Midbrain (tissue), 1 donor: ENCODE measurements at places on chromosomes 1 and 21.

DNA sequence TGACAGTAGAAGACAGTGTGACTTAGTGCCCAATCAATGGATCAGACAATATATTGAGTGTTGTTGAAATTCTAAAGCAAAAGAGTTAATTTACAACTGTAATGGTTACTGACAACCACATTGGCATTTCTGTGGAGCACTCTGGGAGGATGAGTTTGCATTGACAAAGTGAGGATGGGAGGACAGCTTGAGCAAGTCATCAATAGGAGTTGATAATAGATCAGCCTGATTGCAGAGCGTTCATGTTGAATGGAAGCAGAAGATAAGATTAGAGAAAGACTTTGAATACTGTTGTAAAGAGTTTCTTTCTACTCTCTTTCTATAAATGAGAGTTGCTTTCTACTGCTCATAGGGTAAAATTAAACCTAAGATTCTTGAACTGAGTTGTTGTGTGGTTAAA is 3.9 kb downstream of the EEIG2 start:
- DNase-seq, result no peak

DNA sequence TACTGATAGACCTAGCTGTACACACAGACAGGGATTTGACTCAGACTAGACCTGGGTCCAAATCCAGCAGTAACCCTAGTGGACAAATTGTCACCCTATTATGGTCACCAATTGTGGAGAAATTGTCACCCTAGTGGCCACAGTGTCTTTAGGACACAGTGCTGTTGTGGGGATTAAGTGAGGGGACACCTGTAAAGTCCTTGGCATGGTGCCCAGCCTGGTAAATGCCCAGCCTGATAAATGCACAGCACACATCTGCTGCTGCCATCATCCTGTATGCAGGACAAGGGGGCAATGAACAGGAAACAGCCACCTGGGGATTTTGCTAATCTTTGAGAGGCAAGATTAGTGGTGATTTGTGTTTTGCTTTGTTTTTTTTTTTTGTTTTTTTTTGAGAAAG is 2.3 kb downstream of the TMEM61 start:
- DNase-seq, result no peak

- DNase-seq, result no peak
These were observed 20.9 kb upstream of the NCMAP start for GRCh38 chr1:24535021-24535424.

- DNase-seq, result no peak
These were observed 19.2 kb upstream of the COL24A1 start for GRCh38 chr1:86175756-86176155.

DNA sequence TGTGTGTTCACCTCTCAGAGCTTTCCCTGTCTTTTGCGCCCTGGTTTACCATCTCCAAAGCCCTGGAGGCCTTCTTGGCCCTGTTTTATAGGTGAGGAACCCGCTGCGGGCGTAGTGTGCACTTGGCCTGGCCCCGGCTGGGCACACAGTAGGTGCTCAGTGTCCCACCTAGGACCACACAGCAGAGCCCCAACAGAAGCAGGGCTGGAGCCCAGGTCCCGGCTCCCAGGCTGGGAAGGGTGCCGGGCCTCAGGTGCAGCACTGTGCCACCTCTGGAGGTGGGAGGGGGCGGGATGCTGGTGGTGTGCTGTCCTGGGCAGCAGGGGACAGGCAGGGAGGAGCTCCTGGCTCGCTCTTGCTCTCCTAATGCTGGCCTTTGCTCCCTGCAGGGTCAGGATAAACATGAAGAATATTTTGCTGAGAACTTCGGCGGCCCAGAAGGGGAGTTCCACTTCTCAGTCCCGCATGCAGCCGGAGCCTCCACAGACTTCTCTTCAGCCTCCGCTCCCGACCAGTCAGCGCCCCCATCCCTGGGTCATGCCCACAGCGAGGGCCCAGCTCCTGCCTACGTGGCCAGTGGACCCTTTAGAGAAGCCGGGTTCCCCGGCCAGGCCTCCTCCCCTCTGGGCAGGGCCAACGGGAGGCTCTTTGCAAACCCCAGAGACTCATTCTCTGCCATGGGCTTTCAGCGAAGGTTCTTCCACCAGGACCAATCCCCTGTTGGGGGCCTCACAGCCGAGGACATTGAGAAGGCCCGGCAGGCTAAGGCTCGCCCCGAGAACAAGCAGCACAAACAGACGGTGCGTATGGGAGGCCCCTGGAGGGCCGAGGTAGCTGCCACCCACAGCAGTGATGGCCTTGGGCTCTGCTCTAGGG is 24.8 kb downstream of the COQ8A start:
- no peak for DNase-seq

DNA sequence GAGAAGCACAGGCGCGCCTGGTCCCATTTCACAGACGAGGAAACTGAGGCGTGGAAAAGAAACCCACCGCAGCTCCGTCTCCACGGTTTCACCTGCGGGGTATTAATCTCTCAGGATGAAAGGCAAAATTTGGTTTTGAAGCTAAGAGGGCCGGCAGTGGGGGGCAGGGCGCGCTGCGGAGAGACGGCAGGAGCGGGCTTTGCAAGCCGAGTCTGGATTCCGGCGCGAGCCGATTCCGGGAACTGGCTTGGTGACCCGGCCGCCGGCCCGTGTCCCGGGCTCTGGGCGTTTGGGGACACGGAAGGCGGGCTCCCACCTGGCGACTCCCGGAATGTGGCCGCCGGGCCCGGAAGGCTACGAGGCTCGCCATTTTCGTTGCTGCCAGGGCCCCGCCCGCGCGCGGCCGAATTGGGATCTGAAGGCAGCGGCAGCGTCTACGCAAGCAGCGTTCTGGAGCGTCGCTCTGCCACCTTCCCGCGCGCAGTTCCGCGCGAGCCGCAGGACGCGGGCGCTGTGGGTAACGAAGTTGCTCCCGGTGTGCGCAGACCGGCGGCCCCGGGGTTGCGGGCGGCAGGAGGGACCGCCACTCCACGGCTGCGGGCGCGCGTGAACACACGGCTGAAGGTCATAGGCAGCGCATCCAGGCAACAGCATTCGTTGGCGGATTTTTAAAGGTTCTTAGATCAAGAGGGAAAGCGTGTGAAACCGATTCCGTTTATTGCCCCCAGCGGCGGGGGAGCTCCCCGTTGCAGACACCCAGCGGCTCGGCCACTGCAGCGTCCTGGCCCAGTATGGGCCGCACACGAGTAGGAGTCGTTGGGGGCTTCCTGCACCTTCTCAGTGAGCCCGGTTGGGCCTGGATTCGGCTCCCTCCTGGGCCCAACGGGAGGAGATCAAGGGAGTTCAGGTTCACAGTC is 5.4 kb upstream of the PRDM16 start:
- DNase-seq, result no peak

- DNase-seq, result no peak
These were observed 21.0 kb downstream of the NKAIN1 start for GRCh38 chr1:31218705-31219104.
